ENCODE measurements at places on chromosomes 3 and 15. TPM values are rescaled to one million over a fixed set of nuclear protein-coding genes. Genes with fewer than 3 reads are reported as not detected.

DNA sequence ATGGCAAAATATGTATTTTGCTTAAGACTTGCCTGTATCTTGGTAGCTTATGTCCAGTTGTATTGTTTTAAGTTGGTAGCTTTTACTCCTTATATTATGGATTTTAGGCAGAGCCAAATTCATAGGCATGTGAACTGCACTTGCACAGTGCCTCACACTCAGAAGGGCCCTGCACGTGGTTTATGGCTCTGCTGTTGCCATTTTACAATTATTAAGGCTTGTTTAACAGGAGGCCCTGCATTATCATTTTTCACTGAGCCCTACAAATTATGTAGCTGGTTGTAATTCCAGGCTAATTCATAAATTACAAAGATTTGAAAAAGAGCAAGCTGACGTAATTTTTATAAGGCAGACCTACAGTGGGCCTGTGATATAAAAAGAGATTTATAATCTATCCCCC is 537.6 kb upstream of the UBE2E2 start:
- DNase-seq, result no peak

GRCh38 chr3:64987726-64988125 is 299.9 kb upstream of the ADAMTS9 start:
- no peak for DNase-seq

DNA sequence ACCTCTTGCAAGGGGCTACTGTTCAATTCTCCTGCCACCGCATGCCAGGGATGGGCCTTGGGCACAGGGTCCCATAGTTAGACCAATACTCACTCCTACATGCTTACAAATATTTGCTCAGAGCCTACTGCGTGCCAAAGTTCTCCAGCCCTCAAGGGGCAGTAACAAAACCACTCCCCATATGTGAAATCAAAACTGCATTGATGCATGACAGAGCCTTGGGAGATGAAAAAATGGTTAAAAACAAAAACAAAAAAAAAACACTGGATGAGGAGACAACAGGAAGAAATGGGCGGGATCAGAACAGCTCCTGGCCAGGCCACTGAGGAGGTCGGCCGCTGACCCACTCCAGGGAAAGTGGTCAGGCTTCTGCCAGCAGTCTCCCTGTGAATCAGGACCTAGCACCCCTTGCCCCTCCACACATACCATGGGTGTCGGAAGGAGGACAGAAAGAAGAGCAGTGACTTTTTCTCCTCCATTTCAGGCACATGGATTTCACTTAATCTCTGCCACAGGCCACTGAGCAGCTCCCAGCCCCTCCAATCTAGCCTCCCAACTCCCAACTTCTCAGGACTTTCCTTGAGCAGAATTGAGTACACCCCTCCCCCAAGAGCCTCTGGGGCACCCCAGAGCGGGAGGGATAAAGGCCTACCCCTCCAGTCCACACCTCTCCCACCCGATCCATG is 2.8 kb downstream of the PLXNB1 start:
- no peak for DNase-seq

DNA sequence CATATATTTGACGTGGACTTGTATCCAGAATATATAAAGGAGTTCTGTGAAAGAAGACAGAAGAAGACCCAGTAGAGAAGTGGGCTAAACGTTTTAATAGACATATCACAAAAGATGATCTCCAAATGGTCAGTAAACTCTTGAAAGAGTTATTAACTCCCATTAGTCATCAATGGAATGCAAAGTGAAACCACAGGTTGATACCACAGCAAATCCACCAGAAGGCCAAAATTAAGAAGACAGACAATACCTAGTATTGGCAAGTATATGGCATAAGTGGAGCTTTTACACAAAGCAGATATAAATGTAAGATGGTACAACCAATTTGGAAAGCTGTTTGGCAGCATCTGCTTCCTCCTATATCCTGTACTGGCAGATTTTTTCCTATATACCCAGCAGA is 6.0 kb downstream of the SPATA16 start:
- no peak for DNase-seq

- DNase-seq, result no peak
These were observed 37.3 kb downstream of the FSD2 start for GRCh38 chr15:82768414-82769054.

GRCh38 chr15:73822998-73823397 is 50.4 kb upstream of the TBC1D21 start:
- peak; percentile 74 for DNase-seq

DNA sequence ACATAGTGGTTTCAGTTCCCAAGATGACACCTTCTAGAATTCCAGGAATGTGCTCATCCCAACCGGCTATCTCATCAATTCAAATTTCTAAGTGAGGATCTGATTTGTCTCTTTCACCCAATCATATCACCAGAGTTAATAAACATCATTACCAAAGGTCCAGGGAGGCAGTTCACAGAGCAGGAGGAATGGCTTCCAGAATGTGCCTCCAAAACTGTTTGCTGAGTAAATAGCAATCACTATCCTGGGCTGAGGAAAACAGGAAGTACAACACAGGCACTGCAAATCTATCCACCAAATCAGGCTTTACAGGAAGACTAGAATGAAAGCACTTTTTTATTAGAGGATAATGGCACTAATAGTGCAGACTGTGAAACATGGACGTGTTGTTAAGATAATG is 61.5 kb downstream of the OSBPL10 start:
- no peak for DNase-seq

- peak; percentile 70 for DNase-seq
These were observed at the start of gene PLSCR2 for GRCh38 chr3:146469150-146470017. Gene PLSCR2, minus strand, starts transcription at chr3:146469561. Its CDS starts 9,657 bp downstream, at chr3:146459904.

- peak; percentile 38 for DNase-seq
These were observed 68.5 kb downstream of the PLCH1 start for GRCh38 chr3:155676252-155676981.

GRCh38 chr3:24640330-24640877 is 145.8 kb upstream of the THRB start:
- peak; percentile 78 for DNase-seq

- no peak for DNase-seq
These were observed 475.0 kb upstream of the PROK2 start for GRCh38 chr3:72259755-72260587.

- DNase-seq, result no peak
These were observed 413.4 kb downstream of the ERC2 start for GRCh38 chr3:56054844-56055243.

DNA sequence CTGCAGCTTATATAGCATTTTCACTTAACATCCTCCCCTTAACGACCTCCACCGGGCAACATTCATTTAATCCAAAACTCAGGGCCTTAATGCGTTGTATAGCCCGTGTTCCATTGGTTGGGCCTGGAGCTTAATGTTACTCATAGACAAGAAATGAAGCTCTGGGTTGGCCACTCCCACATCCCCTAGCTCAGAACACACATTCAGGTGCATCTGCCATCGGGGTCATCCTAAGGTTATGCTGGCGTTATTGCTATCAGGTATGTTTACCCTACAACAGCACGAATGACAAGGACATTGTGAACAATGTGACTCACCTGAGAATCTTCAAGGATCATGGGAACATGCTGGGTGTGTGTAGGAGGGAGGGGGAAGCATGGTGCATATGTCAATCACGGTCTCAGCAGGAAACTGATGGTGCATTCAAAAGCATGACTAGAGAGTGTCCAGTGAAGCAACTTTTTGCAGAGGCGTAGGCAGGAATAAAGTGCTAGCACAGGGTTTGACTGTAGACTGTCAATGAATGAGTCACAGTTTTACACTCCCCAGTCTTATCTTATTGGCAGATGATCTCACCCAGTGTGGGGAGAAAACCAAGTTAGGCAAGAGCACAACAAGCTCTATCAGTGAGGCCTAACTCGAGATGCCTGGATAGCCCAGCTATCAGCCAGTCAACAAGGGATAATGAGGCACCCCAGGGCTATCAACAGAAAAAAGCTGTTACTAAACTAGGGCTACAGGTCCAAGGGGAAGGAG is 402.1 kb upstream of the MCTP2 start:
- no peak for DNase-seq

DNA sequence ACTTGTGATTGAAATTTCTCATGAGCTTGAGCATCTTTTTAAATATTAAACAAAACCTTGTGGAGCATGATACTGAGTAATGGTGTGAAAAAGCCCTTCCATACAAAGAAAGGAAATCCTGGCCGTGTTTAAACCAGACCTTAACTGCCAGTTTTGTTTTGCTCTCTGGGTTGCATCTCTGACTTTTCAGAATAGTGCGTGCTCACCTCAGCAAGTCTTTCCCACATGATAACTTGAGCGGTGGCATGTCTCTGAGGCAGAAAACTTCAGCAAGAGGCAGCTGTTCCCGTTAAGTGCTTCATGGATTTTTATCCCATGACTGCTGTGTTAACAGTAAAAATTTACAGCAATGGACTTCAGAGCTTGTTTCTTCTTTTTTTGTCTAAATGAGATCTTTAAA is 393.3 kb downstream of the FEZF2 start:
- no peak for DNase-seq

GRCh38 chr3:188396900-188397299 is 242.9 kb downstream of the LPP start:
- no peak for DNase-seq

DNA sequence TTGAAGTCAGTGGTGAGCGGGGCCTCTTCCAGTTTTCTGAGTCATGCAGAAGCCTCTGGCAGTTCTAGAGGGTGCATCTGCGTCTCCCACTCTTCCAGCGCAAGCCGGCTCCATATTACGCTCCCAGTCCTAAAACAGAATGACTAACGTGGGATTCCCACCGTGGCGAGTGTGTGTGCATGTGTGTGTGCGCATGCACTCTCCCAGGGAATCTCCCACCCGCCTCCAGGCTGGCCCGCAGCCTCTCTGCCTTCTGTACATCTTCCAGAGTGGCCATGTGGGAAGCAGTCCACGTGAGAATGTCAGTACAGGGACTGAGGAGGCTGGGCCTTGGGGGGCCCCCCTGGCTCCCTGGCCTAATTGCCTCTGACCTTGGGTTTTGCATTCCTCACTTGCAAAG is 87.7 kb downstream of the LSM3 start:
- DNase-seq, result peak; percentile 55

The PRRT3 gene
- total RNA-seq, result 2.1 TPM

The AGBL1 gene
- 8.7 TPM for total RNA-seq

The PLA2G4D gene
- total RNA-seq, result 0.15 TPM

The ACKR2 gene
- 5.7 TPM for total RNA-seq

The MESP1 gene
- 3.1 TPM for total RNA-seq

The ILDR1 gene
- total RNA-seq, result 4.4 TPM

The SLC35G2 gene
- total RNA-seq, result 4.8 TPM

The CTDSPL gene
- 79.1 TPM for total RNA-seq

The EOGT gene
- 54.7 TPM for total RNA-seq

The PDZRN3 gene
- total RNA-seq, result 20.7 TPM
